ENCODE measurements at places on chromosomes 3 and 15. TPM values are rescaled to one million over a fixed set of nuclear protein-coding genes. Genes with fewer than 3 reads are reported as not detected.
A peak's percentile ranks its signal among the peaks of the same experiment; 100 is the strongest.

GRCh38 chr15:70149667-70150404 lies 52.1 kb upstream of the TLE3 start:
- no peak for DNase-seq

AEN gene
- polyA plus RNA-seq: 4.1 TPM

GRCh38 chr15:88526247-88526879 lies 20.1 kb downstream of the DET1 start:
- DNase-seq: no peak

DNA sequence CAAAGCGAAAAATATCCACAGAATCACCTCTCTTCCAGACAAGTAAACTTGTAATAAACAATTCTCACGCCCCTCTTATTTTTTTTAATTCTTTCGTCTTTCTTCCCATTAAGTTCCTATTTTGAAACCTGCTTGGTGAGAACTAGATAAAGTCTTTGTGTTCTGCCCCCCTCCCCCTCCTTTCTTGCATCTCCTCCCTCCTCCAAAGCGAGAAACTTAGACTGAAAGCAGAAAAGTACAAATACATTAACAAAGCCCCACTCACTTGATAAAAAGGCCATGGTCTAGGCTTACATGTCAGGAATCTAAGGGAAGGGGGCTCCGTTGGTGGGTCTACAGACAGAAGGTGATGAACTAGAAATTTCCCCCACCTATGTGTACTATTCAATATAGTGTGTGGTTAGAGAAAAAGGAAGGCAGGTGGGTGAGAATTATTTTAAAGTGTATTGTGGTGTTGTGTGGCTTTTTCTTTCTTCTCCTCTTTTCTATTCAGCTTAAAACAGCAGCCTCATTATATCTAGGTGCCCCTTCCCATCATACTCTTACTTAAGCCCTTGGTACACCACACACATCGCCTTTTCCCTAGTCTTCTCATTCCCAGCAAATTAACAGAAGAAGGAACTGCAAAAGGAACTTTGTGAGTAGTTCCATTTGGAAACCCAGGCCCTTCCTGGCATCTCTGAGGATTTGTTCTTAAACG lies 215.3 kb downstream of the MEIS2 start:
- DNase-seq: no peak

DNA sequence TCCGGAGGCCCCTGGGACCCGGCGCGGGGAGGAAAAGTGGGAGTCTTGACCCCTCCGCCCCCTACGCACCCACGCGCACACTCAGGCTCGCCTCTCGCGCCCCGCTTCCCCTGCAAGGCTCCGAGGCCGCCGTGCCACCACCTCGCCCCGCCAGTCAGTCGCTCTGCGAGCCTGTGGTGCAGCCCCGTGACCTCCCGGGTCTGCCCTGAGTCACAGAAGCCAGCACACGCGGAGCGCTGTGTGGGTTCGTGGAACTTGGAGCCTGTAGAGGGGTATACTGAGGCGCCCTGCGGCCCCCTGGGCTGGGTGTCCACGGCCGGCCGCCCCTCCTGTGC lies 380 bp upstream of the ALS2CL start:
- DNase-seq: no peak

- DNase-seq: peak; percentile 88
These were observed 32.6 kb downstream of the RBM5 start for GRCh38 chr3:50121072-50122032.

All from right cardiac atrium (tissue), 5 donors.